ENCODE measurements at places on chromosomes 7 and 10.

GRCh38 chr7:106768324-106768751, 96.7 kb upstream of the PIK3CG start:
- DNase-seq: no peak

DNA sequence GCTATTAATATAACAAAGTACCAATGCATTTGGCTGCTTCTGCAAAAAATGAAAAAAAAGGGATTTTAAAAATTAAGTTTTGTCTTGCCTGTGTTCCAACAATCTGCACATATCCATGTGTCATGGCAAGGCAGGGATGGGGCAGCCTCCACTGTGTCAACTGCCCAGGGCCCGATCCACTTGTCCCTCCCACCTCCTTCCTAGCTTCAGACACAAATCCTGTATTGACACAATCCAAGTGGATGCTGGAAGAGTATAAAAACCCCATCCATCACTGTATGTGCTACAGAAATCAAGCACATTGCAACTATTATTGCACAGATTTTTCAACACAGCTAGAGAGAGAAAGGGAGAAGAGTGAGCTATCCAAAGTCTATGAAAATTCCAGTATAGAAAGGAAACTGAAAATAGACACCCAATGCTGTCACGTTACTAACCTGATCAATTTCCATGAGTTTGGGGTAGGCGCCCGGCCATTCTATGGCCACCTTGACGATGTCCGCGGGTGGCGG, 106.4 kb downstream of the ELMO1 start:
- no peak for DNase-seq

DNA sequence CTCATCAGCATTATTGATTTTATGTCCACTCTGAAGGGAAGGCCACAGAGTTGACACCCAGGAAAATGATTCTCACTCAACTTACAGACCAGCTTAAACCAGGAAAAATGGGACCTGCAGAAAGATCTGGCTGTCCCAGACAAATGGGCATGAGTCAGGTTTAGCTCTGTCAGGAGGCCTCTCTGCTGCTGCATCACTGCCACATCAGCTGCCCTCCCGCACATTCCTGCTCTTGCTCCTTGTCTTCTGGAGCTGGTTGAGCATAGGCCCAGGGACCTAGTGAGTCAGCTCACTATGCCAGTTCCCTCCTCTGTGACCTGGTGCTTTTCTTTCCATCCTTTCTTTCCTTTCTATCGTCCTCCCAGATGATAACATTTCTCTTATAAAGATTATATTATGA, 18.8 kb upstream of the SMNDC1 start:
- peak; percentile 97 for DNase-seq

DNA sequence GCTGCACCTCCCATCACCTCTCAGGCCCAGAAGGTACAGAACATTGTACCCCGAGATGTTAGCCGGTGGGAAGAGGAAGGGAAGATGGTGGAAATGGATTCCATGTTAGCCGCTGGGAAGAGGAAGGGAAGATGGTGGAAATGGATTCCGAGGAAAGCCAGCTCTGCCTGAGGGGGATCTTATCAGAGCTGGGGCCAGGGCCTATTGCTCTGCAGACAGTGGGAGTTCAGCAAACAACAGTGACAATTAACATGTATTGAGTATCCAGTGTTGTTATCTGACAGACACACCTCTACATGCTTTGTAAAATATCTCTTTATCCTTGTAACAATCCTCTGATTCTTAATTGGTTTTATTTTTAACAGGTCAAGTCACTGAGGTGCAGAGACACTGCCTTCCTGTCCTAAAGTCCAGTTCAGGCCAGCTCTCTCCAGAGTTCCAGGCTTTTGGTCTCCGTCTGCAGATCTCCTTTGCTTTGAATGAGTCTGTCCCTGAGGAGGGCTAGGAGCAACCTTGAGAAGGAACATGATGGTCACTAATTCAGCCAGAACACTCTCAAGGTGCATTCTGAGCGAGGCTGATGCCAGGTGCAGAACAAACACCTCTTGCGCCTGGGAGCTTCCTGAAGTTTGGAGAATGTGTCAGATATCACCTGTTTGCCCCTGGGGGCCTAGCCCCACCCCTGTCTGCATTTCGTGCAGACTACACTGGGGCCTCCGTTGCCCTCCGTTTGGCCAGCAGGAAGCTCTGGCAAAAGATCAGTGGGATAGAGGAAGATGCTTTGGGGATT, 82.4 kb upstream of the PODXL start:
- no peak for DNase-seq

GRCh38 chr10:122249991-122250750, 20.9 kb upstream of the BTBD16 start:
- no peak for DNase-seq

- DNase-seq: peak; percentile 4
These were observed 594 bp downstream of the CNNM1 start for GRCh38 chr10:99329554-99330346.

DNA sequence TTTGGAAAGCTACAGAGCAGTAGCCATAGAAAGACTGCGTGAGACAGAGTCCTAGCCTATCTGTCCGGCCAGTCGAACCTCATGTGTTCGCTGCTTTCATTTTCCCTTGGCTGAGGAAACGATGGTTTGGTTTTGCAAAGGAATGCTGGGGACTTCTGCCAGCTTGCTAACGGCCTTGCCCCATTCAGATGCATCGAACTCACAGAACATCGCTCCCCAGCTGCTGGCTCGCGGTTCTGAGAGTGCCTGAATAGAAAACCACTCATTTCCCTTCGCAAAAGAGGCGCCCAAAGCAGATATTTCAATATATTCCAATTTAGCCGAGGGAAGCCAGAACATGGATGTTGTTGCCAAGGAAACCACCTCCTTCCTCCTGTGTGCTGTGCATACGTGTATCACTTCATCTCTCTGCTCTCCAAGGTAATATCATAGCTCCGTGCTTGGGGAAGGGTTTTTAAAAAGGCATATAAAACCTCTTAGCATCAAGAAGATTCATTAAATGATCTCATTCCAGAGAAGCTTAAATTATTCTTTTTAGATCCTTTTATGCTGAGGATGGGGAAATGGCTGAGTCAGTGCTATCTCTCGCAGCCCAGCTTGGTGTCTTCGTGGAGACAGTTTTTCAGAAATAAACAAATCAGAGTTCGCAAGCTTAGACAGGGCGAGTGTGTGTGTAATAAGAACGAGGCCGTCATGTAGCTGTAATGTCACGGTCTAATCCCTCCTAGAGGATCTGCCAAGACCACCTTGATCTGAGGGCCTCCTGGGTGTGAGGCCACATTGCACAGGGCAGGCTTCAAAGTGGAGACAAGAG, 215.2 kb downstream of the RPS24 start:
- peak; percentile 82 for DNase-seq

DNA sequence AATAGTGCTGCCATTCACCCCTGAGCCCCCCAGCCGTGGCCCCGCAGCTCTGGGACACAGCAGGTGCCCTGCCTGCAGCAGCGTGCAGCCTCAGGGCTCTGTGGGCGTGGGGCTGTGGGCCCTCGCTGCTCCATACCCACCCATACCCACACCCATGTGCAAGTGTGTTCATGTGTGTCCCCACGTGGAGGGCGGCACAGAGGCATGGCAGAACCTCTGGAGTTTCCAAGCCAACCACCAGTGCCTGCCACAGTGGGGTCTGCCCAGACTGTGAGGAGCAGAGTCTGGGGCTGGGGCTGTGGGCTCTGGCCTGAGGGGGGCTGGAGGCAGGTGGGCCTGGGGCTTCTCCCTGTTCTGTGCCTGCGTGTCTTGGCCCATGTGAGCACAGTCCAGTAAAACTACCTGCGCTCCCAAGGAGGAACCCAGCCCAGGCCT, 2.4 kb downstream of the PRAP1 start:
- DNase-seq: no peak

DNA sequence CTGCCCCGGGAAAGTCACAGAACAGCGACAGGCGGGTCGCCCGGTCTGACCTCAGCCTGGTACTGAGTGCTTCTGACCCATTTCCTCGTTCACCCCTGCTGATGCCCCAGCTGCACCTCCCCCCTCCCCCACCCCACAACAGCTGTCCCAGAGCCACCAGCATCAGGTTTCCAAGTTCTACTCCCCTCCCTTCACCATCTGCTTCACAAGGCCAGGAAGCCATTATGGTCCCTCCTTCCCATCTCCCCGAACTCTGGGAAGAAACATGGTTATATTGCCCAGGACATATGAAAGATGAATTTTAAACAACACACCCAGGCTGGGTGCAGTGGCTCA, 301.9 kb upstream of the GALNT17 start:
- DNase-seq: no peak

- DNase-seq: peak; percentile 95
These were observed 75.2 kb downstream of the DNAJB6 start for GRCh38 chr7:157412021-157412443.

- DNase-seq: no peak
These were observed 47.5 kb downstream of the SLC29A4 start for GRCh38 chr7:5330288-5330687.

- peak; percentile 15 for DNase-seq
These were observed 133.5 kb upstream of the PRSS58 start for GRCh38 chr7:142391191-142391992.

Data from IMR-90 (cell line).